ENCODE measurements at places on chromosomes 1 and 21.

- DNase-seq, result no peak
These were observed 57.4 kb downstream of the ZNF648 start for GRCh38 chr1:182003953-182004586.

DNA sequence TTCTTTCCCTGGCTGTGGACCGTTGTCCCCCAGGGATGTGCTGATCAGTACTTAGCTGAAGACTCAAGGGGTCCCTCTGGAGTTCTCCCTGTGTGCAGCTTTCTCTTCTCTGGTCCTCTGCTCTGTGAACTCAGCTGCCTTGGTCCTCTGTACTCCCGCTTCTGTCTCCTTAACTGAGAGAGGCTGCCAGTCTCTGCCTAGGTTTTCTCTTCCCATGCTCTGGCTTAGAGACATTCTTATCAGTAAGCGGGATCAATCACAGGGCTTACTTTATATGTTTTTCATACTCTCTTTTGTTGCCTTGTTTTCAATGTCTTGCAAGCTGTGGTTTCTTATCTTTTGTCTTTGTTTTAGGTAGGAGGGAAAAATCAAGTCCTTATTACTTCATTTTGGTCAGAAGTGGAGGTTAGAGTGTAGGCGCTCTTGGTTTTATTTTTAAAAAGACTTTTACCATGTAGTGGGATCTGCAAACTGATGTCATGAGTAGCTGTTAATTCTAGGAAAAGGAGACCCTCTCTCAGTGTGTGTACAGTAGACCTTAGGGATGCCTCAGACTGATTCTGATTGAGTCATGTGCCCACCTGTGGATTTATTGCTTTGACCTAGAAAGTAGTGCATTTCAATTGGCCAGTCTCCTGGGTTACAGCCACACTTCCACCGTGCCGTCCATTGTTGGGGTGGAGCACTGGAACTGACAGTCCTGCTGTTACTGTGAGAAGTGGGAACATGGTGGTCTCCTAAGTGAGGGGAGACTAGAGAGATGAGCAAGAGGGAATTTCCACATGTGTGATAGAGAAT is 46.6 kb downstream of the TTC3 start:
- no peak for DNase-seq

GRCh38 chr1:160375788-160376524 is 9.1 kb downstream of the NHLH1 start:
- no peak for DNase-seq

- no peak for DNase-seq
These were observed 14.9 kb downstream of the MIA3 start for GRCh38 chr1:222632749-222633148.

- DNase-seq, result no peak
These were observed 205.9 kb upstream of the DPYD start for GRCh38 chr1:98126740-98127139.

Measured in stimulated activated CD8-positive, alpha-beta memory T cell treated with anti-CD3 and anti-CD28 coated beads, Interleukin-15, amount 100 ng/mL, for 1 hour (primary cell).